ENCODE measurements at places on chromosomes 2 and 18. TPM values are rescaled to one million over a fixed set of nuclear protein-coding genes. Genes with fewer than 3 reads are reported as not detected.

The PTMA gene
- total RNA-seq = 1,778 TPM

The TRIM43 gene
- total RNA-seq = not detected

The ACTG2 gene
- not detected for total RNA-seq

The BUB1 gene
- 102 TPM for total RNA-seq

The AOX1 gene
- 1.1 TPM for total RNA-seq

The SCYGR4 gene
- not detected for total RNA-seq

The ANTXR1 gene
- not detected for total RNA-seq

The RTP5 gene
- total RNA-seq = 0.12 TPM

The STON1 gene
- 1.2 TPM for total RNA-seq

The TMEFF2 gene
- not detected for total RNA-seq

The KCNJ3 gene
- total RNA-seq = not detected

The RAB31 gene
- 0.58 TPM for total RNA-seq

The CRACDL gene
- 0.31 TPM for total RNA-seq

The OSR1 gene
- not detected for total RNA-seq

The NEURL3 gene
- total RNA-seq = 0.87 TPM

The NTSR2 gene
- total RNA-seq = not detected

The MC5R gene
- total RNA-seq = not detected

The DSG4 gene
- total RNA-seq = not detected

The SP5 gene
- total RNA-seq = not detected

The NGEF gene
- total RNA-seq = 4.2 TPM

The DOK6 gene
- total RNA-seq = not detected

The VWC2L gene
- not detected for total RNA-seq

The HNMT gene
- not detected for total RNA-seq

The GPR35 gene
- total RNA-seq = 3.4 TPM

The AQP12B gene
- not detected for total RNA-seq

The CDH2 gene
- total RNA-seq = not detected

The ST6GAL2 gene
- total RNA-seq = not detected

The LIMS4 gene
- 3.3 TPM for total RNA-seq

The HOXD3 gene
- total RNA-seq = not detected

The SLC23A3 gene
- 2.3 TPM for total RNA-seq

The UGT1A4 gene
- total RNA-seq = not detected

The EMILIN1 gene
- total RNA-seq = 0.51 TPM

The LAMA3 gene
- total RNA-seq = not detected

The SEMA4F gene
- total RNA-seq = 7.7 TPM

The FNDC4 gene
- total RNA-seq = 0.38 TPM

The PTH2R gene
- 0.10 TPM for total RNA-seq

The CFAP65 gene
- total RNA-seq = not detected

The RAB17 gene
- not detected for total RNA-seq

The CYS1 gene
- total RNA-seq = not detected

The FAM237A gene
- total RNA-seq = not detected

The ALPP gene
- total RNA-seq = not detected

The UGT1A10 gene
- total RNA-seq = not detected

The GIGYF2 gene
- 51.4 TPM for total RNA-seq

The IL1F10 gene
- total RNA-seq = not detected

The CYP27A1 gene
- 0.10 TPM for total RNA-seq

The CCL20 gene
- 74.7 TPM for total RNA-seq

The CD28 gene
- total RNA-seq = 279 TPM

Data from activated CD4-positive, alpha-beta memory T cell treated with anti-CD3 and anti-CD28 coated beads for 36 hours (primary cell).